ENCODE measurements at places on chromosomes 13 and 19.
A peak's percentile ranks its signal among the peaks of the same experiment; 100 is the strongest.

DNA sequence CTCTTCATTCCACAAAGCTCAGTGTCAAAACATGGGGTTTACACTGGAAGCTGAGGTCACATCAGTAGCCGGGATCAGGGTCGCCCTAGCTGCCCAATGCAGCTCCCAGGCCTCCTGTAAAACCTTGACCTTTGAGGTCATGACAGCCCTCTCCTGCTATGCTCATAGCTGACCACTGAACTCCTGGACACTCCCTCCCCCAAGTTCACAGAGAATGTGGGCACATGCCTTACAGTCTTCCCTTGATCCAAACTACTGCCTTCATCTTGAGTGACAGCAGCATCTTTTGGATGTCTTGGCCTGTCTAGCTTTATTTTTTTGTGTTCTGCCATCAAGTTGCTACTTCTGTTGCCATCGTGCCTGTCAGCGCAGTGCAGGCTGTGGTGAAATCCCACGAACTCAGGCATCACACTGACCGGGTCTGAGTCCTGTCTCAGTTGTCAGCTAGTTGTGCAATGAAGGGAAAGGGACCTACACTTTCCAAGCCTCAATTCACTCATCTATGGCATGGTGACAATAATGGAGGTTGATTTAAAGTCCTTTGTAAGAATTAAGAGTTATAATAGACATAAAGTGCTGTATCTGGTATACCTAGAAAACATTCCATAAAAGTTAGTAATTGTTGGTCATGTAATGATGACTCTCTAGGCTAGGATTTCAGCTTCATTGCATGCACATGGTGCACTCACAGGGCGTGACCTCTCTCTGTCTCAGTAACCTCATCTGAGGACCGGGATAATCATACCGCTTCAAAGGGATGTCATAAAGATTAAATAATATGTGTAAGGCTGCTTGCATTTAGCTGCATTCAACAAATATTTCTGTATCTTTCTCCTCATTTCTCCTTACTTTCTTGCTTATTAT, 16.4 kb upstream of the ALOX5AP start:
- DNase-seq: no peak

DNA sequence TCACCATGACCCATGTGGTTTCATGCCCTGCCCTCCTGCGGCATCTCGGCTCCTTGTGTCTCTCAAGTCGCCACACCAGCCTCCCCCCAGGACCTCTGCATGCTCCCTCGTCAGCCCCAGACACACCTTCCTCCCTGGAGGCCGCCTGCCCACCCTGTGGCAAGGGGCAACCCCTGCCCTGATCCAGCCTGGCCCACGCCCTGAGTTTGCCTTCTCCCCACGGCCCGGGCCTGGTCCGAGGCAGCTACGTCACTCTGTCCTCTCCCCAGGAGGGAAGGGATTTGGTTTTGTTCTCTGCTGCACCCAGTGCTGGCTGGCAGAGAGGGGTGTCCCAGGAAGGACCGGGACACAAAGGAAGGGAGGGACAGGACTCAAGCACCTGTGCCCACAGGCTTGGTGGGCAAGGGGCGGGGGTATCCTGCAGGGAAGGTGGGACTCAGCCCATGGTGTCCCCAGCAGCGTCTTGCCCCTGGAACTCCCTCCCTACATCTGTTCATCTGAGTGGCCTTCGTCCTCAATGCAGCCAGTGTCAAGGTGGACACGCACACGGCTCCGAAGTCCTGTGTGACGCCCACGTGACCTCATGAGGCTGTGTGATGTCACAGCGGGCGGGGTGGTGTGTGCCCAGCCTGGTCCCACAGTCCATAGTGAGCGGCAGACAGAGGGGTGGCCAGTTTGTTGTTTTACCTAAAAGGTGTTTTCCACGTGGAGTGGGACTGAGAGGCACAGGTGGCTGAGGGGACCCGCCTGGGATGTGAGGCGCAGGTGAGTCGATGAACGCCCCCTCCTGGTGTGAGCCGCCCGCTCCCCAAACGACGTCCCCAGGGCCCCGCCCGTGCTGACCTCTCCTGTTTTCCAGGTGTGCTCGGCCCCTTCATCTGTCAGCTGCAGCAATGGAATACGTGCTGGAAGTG, at the start of gene TEX29:
Gene TEX29, plus strand, starts transcription at position 645 of the 914 bp plus-strand sequence. Its CDS starts 249 bp downstream, at position 894.
- DNase-seq: no peak

DNA sequence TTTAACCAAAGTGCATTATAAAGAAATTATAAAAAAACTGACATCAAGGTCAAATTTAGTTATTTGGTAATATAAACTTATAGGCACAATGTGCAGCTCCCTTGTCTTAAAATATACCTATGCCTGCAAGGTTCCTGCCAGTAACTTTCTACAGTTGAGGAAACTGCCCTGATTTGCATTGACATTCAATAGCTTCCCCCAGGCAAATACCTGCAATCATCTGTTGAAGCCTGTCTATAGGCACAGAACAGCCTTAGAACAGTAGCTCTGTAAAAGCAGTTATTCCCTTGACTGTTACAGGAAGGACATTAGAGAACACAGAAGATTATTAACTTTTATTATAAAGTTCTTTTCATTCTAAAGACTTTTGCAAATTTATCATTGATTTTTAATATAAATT, 1239.5 kb downstream of the PCDH9 start:
- no peak for DNase-seq

GRCh38 chr19:16627928-16628182, 149 bp downstream of the MED26 start:
- DNase-seq: no peak

DNA sequence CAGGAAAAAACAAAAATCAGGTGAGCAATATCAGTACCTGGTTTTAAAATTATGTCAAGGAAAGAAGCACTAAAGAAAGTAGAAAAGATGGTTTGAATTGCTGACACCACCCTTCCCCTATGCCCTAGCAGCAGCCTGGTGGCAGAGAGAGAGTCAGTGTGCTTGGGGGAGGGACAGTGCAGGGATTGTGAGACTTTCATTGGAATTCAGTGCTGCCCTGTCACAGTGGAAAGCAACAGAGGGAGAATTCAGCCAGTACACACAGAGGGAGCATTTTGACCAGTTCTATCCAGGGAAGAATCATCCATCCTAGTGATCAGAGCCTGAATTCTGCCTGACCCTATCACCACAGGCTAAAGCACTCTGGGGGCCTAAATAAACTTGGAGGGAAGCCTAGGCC, 222.4 kb upstream of the PCDH17 start:
- no peak for DNase-seq

DNA sequence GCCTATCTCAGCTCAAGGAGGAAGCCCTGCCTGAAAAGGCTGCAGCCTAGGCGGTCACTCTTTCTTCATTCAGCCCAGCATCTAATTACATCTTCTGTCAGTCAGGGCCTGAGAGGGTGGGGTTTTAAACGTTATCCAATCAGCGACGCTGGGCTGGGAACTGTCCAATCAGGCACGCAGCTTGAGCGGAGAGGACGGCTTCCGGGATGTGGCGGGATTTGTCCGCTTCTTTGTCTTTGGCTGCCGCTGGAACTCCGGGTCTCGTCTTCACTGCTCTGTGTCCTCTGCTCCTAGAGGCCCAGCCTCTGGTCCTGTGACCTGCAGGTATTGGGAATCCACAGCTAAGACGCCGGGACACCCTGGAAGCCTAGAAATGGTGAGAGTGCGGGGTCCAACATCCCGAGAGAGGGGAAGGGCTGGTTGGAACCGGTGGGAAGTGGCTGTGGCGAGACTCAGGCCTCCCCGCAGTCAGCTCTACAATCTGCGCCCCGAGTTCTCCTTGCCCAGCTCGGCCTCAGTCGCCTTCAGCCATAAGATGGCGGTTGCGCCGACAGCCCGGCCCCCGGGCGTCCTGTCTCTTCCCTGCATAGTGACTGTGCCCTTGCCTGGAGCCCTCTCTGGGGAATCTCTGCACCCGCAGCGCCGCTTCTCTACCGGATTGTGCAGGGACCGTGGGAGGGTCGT, at the start of gene ZNF738:
Gene ZNF738, plus strand, starts transcription at position 233 of the 684 bp plus-strand sequence. Its CDS starts 141 bp downstream, at position 374.
- DNase-seq: peak; percentile 61

GRCh38 chr19:46551164-46551563, 50.0 kb upstream of the CALM3 start:
- no peak for DNase-seq

- no peak for DNase-seq
Measured at GRCh38 chr13:40026741-40027140, 371.3 kb downstream of the COG6 start.

GRCh38 chr13:97000295-97000925, 6.1 kb upstream of the OXGR1 start:
- no peak for DNase-seq

DNA sequence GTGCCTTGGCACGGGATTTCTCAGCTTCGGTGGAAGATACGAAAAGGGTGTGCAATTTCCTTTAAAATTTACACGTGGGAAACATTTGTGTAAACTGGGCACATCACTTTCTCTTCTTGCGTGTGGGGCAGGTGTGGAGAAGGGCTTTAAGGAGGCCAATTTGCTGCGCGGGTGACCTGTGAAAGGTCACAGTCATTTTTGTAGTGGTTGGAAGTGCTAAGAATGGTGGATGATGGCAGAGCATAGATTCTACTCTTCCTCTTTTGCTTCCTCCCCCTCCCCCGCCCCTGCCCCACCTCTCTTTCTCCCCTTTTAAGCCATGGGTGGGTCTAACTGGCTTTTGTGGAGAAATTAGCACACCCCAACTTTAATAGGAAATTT, 7.2 kb downstream of the SLITRK5 start:
- no peak for DNase-seq

DNA sequence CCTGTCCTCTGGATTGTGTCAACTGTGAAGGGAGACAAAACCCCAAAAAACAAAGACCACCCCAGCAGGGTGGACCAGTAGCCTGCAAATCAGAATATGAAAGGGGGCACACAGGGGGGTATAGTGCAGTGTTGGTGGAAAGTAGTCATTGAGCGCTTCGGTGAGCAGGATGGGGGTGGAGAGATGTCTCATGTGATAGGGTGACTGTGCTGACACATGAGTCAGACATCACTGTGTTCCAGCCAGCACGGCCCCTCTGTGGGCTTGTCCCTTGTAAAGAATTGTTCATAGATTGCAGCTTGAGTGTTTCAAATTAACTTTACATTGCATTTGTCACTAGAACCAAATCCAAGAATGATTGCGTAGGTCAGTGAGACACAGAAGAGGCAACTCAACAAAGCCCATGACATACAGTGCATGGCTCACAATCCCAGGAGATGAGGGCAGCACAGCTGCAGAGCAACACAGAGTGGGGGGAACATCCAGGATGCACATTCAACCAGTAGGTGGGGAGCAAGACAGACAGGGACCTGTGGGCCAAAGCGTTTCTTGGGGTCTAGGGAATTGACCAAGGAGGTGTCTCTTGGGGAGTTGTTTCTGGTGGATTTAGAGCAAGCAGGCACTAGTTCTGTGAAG, 7.5 kb downstream of the ZNF440 start:
- DNase-seq: no peak

- DNase-seq: no peak
Measured at GRCh38 chr13:114087430-114087829, 45.0 kb downstream of the RASA3 start.

DNA sequence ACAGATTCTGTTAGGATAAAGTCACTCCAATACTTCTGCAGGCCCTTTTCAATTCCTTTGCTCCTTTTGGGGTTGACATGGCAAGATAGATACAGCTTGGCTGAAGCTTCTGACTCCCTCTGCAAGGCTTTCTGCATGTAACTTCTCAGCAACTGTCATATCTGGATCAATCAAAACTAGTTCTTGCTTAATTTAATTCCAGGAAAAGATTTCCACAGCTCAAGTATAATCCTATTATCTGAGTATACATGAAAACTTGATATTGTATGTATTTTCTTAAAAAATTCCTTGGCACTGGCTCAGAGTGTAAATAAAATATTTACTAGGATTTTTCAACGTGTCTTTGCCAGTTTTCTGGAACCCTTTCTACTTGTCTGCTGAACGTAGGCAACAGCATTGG, 109.6 kb downstream of the STARD13 start:
- no peak for DNase-seq

DNA sequence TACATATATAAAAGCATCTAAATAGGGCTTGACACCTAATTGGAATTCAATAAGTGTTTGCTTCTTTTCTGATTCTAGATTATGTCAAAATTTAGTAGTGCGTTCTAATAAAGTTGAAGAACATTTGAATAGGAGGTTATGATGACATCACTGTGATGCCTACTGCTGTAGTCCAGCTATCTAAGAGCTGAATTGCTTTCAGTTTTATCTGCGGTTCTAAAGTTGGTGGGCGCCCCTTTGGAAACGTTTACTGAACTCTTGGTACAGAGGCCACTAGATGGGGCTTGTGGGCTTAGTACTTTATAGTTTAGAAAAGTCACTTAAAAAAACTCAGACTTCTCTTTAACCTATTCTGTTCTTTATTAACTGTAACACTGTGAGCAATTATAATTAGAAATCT, 776.9 kb downstream of the GPC5 start:
- DNase-seq: no peak
